Activated T-cell treated with anti-CD3 and anti-CD28 coated beads for 24 hours (primary cell): ENCODE measurements at places on chromosomes 11 and 22.

DNA sequence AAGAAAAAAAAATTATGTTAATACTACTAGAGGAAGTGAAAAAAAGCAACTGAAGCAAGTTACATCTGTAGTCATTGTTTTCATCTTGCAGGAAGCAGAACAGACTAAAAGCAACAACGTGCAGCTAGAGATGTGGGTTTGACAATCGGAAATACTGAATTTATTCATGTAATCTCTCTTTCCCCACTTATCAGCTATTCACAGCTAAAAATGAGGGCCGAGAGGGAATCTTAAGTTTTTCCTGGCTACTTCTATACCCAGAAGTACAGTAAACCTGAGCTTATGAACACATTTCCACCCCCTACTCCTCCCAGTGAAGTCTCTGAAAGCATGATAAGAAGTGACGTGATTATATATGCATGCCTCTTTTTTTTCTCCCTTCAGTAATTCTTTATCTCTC lies 116.5 kb downstream of the SPON1 start:
- no peak for DNase-seq

GRCh38 chr11:117834068-117834810 lies 9.7 kb upstream of the FXYD2 start:
- DNase-seq, result no peak

DNA sequence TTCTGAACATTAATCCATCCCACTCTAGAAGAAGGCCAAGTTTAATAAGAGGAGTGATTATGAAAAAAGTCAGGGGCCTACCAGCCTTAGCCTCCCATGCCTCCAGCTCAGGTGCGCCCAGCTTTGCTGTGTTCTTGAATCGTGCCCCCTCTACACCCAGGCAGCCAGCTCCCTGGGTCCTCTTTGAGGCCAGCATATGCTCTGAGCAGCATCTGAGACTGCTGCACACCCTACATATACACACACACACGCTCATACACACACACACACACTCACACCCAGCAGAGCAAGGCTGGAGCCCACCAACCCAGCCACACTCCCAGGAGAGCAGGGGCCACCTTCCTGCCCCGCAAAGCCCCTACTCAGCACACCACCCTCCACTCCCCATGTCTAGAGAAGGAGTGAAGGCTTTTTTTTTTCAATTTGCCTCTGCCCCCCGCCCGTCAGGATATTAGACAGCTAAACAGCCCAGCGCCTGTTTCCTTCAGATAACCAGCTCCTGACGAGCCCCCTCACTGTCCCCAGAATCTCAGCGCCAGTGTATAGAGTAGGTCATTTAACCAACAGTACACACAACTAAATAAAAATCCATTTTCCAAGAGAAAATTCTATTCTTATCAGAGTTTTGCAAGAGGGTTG lies 121.6 kb downstream of the BUD13 start:
- no peak for DNase-seq

- no peak for DNase-seq
Measured at GRCh38 chr11:70842701-70843100, 409.7 kb downstream of the SHANK2 start.

GRCh38 chr11:7143908-7144307 lies 55.1 kb downstream of the RBMXL2 start:
- no peak for DNase-seq

DNA sequence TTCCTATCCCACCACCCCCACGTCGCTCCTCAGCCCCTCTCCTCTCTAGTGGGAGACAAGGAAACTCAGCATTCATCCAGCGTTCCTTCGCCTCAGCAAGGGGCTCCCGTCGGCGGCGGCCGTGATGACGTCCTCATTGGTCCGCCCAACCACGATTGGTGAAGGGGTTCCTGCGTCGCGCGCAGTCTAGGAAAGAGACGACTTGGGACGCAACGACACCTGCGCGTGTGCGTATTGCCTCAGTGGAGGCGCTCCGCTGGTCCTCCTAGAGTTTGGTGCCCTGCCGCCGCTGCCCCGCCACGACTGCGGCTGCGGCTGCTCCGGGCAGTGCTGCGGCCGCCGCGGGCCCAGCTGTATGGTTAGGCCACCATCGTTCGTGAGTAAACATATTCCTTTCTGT lies 56.6 kb downstream of the CCDC81 start:
- no peak for DNase-seq

GRCh38 chr11:61533401-61533800 lies 24.9 kb downstream of the LRRC10B start:
- DNase-seq, result no peak

GRCh38 chr11:44300844-44301563 lies 8.9 kb downstream of the ALX4 start:
- DNase-seq, result no peak
